ENCODE measurements at places on chromosomes 12 and 14.

DNA sequence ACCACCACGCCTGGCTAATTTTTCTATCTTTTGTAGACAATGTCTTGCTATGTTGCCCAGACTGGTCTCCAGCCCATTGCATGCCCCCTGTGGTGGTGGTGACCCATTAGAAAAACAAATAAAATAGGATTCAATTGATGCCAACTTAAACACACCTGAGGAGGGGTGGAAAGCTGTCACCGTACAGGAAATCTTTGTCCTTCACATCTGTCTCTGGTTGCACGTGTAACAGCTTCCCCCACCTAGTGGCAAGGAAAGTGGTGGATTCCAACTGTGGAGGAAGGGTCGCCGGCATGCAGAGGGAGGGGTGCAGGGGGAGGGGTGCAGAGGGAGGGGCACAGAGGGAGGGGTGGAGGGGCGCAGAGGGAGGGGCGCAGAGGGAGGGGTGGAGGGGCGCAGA is 26.1 kb upstream of the GPR68 start:
- no peak for DNase-seq

- DNase-seq, result peak; percentile 11
These were observed 268 bp downstream of the NDUFB1 start for GRCh38 chr14:92121207-92121669.

DNA sequence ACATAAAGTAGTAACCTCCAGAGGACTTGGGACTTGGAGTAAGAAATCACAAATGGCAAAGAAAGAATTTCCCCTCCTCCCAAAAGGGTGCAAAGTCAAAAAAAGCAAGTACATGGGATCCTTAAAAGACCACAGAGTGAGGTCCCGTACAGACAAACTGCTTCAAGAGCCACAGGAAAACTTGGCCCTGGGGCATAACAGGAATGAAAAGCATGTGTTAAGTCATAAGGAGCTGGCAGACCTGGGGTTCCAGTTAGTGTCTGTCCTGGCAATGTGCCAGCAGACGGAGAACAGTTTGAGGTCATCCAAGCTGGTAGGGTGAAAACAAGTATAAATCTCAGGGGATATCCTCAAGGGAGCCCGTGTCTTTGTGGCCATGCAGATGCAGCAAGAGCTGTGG is 73.2 kb downstream of the HSD17B6 start:
- no peak for DNase-seq

GRCh38 chr14:92513204-92513965 is at the start of gene RIN3:
Gene RIN3, plus strand, starts transcription at chr14:92513781. Its CDS starts 152 bp downstream, at chr14:92513933.
- DNase-seq, result peak; percentile 35

GRCh38 chr12:7749442-7749841 is 2.3 kb upstream of the CLEC4C start:
- peak; percentile 7 for DNase-seq

- no peak for DNase-seq
These were observed 65.9 kb downstream of the WDR20 start for GRCh38 chr14:102205560-102205959.

DNA sequence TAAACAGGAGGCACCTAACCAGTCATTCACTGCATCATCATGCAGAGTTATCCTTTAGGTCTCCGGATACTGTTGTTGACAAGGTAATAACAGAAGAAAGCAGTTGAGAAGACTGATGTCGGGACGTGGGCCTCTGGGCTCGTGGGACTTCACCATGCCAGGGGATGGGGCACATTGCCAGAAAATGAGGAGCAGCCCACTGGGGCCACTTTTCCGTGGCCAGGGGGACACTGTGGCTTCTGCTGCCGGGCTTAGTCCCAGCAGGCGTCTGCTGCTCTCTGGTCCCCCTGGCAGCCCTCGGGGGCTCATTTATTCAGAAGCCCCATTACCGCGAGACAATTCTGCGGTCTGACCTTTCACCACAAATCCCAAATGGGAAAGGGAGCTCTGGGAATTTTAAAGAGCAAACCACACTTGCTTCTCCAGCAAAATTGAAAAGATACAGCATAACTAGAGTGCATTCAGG is 201.2 kb downstream of the DAD1 start:
- no peak for DNase-seq

DNA sequence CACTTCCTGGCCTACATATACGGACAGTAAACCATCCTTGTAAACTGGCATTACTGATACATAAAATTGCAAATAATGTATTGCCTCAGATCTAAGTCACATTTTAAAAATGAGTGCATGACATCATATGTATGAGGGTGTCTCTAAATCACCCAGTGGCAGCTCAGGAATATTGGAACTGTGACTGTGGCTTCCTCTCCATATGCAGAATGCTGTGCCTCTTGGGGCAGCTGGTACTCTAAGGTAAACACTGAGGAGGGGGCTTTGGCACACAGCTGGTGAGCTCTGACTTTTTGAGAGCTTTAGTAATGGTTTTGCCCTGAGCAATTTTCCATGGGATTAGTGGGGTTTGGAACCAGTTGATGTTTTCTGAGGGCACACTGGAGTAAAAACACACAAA is 263.7 kb downstream of the BMP4 start:
- DNase-seq, result no peak

DNA sequence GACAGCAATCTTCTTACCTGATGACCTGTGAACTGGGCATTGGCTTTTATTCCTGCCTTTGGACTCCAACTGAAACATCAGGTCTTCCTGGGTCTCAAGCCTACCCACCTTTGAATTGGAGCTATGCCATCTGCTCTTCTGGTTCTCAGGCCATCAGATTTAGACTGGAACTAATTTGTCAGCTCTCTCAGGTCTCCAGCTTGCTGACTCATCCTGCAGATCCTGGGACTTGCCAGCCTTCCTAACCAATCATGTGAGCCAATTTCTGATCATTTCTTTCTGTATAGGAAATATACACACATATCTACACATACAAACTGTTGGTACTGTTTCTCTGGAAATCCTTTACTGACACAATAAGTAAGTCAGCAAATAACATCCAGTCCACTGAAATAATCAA is 65.3 kb upstream of the TSPAN8 start:
- DNase-seq, result no peak

- DNase-seq, result no peak
These were observed 13.7 kb downstream of the TXNDC16 start for GRCh38 chr14:52538623-52539022.

GRCh38 chr14:104428860-104429259 is 150.7 kb upstream of the C14orf180 start:
- no peak for DNase-seq

DNA sequence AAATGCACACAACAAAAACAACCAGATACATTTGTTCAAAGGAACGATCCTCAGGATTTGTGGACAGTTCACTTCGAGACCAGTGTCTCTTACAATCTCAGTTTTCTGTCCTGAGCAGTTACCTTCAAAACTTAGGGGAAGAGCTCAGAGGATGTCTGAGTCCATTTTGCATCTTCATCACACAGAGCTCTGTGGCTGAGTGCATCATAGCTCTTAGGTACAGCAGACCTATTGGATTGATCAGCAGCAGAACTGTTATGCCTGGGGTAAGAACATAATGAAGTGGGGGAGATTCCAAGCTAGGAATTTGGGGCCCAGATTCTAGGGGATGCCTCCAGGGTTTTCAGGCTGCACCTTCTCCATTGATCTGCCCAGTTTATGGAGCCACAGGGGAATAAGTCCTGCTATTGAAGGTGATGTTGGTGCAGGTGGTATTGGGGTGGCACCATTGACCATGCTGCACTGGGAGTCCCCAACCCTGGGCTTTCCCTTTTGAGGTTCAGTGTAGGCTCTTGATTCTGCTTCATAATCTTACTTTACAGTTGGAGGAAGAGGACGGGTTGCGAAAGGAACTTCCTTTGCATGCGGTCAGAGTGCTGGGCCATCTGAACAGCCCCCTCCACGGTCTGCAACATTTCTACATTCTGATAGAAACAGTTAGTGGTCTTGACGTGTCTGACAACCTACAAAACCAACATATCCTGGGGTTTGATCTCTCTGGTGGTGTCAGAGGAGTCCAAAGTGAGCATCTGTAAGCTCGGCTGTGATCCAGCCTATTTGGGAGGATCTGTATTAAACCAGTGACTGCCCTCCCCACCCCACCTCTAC is 112.8 kb downstream of the CHST11 start:
- peak; percentile 88 for DNase-seq

GRCh38 chr12:120196363-120196762 is 1.8 kb upstream of the GCN1 start:
- no peak for DNase-seq

- DNase-seq, result no peak
These were observed 231.5 kb downstream of the NUBPL start for GRCh38 chr14:31792726-31793125.
